ENCODE measurements at places on chromosomes 1 and 21. TPM values are rescaled to one million over a fixed set of nuclear protein-coding genes. Genes with fewer than 3 reads are reported as not detected.

SPATA21 gene
- polyA plus RNA-seq: not detected

CATSPER4 gene
- not detected for polyA plus RNA-seq

PAQR7 gene
- 30.2 TPM for polyA plus RNA-seq

ROR1 gene
- polyA plus RNA-seq: 0.77 TPM

RGS8 gene
- polyA plus RNA-seq: not detected

OR2W3 gene
- not detected for polyA plus RNA-seq

OLIG2 gene
- polyA plus RNA-seq: not detected

RHEX gene
- polyA plus RNA-seq: 10.2 TPM

SH3BGRL3 gene
- 180 TPM for polyA plus RNA-seq

COL9A2 gene
- polyA plus RNA-seq: 16.6 TPM

SPATA1 gene
- 0.62 TPM for polyA plus RNA-seq

OMA1 gene
- polyA plus RNA-seq: 24.8 TPM

PLA2G5 gene
- polyA plus RNA-seq: 0.58 TPM

CASZ1 gene
- polyA plus RNA-seq: 10.1 TPM

ACKR1 gene
- 3.4 TPM for polyA plus RNA-seq

HRNR gene
- not detected for polyA plus RNA-seq

KRTAP21-2 gene
- not detected for polyA plus RNA-seq

GLMN gene
- 6.4 TPM for polyA plus RNA-seq

SLC25A34 gene
- polyA plus RNA-seq: 12.2 TPM

HHIPL2 gene
- polyA plus RNA-seq: not detected

CELA3B gene
- polyA plus RNA-seq: not detected
